ENCODE measurements at places on chromosomes 3 and 15. TPM values are rescaled to one million over a fixed set of nuclear protein-coding genes. Genes with fewer than 3 reads are reported as not detected.

The ZNF80 gene
- not detected for total RNA-seq

DNA sequence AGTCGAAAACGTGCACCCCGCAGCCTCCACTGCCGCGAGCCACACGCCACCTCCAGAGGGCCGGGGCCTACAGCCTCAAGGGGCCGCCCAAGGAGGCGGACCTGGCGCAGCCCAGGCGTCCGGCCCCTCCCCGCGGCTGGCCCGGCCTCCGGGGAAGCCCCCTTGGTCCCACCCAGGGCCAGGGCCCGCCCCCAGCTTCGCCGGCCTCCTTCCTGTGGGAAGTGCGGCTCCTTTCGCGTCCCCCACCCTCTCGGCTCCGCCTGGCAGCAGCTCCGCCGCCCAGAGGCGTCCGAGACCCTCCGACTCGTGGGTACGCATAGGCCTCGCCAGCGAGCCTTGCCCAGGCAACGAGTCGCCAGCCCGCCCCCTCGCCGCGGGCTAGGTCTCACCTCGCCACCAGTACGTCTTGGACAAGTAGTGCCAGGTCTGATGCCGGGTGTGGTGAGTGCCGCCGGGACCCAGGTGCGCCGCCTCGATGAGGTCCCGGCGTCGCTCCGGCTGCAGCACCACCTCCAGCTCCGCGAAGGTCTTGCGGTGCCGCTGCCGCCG lies 642 bp downstream of the ZBTB11 start:
- DNase-seq: peak; percentile 82

DNA sequence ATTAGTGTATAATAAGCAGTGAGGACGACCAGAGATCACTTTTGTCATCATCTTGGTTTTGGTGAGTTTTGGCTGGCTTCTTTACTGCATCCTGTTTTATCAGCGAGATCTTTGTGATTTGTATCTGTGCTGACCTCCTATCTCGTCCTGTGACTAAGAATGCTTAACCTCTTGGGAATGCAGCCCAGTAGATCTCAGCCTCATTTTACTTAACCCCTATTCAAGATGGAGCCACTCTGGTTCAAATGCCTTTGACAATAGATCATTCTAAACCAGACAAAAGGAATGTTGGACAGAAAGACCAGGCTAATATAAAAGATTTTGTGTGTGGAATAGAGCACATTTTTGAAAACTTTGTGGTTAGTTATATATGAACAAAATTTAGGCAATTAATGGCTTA lies 618.5 kb upstream of the BCHE start:
- no peak for DNase-seq

DNA sequence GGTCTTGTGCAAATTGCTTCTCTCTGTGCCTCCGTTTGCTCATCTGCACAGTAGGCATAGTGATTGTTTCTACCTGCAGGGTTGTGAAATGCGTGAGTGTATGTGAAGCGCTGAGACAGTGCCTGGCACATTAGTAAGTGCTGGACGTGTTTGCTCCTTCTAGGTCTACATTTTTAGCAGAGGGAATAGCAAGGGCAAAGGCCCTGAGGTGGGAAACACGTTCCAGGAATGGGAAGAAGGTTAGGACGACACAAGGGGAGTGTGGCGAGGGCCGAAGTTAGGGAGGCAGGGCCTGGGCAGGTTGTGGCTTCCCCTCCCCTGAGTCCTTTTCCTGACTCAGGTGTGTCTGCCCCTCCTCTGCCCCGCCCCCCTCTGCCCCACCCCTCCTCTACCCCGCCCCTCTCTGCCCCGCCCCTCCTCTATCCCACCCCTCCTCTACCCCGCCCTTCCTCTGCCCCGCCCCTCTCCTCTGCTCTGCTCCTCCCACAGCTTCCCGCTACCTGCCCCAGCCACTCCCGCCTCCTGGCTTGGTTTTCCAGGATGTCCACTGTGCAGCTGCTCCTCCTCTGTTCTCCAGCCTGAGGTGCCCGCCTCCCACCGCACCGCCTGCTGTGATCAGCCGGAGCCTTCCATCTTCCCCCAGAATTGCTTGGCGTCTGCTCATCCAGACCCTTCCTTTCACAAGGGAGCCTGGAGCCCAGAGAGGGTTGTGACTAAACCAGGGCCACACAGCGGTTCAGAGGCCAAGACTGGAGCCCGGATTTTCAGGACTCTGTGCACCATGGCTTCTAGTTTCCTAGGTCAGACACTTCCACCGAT lies 31.1 kb upstream of the SMAD6 start:
- no peak for DNase-seq

DNA sequence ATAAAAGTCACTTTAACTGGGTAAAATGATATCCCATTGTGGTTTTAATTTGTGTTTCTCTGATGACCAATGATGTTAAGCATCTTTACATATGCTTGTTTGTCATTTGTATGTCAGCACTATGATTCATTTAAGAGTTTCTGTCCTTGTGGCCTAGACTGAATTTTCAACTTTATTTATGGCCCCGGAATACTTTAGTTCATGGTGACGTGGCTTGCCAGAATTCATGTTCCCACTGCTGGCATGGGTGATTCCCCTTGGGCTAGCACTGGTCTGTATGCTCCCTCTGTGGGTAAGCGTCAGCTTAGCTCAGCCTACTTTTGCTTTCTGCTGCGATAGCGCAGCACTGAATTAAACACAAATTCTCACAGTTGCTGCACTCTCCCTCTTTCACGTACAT lies 436.3 kb upstream of the SGO1 start:
- DNase-seq: no peak

The GFM1 gene
- total RNA-seq: 60.4 TPM

- DNase-seq: no peak
Observed at GRCh38 chr15:65804252-65804931, 12.3 kb upstream of the DENND4A start.

DNA sequence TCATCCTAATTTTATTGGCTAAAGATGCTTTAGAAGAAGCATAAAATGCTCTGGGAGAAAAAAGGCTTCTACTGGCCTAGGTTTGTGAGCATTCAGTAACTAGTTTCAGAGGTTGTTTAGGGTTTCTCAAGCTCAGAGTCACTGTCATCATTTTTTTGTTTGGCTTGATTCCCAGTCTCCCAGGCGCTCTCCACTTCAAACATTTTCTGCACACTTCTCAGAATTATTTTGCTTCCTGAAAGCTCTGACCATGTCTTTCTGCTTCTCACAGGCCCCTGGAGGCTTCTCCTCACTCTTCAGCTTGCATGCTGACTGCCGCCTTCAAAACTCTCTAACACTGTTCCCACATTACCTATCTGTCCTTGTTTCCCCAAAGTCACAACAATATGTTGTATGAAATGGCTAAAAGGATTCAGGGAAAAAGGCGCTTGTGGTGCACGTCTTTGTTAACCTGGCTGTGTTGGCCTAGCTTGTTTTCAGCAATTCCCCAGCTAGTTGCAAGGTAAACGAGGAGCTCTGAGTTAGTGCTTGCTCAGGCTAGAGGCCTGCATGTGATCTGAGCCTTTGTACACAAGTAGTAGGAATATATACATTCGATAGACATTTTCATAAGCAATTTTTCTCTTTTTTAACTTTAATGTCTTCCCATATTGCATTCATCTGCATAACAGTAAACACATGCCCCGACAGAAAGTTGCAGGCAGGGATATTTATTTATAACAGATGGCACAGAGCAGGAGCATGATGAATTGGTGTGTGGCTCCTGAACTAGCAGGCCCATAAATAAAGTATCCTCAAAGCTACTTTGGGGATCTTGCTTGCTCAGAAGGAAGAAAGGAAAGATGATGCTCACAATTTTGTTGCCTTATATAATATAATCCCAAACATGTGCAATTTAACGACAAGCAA lies 129.2 kb upstream of the DPH6 start:
- no peak for DNase-seq

GRCh38 chr3:141797819-141798447 lies 34.7 kb downstream of the GRK7 start:
- no peak for DNase-seq

- DNase-seq: no peak
Observed at GRCh38 chr3:74057169-74057568, 432.4 kb upstream of the PDZRN3 start.

GRCh38 chr3:129224984-129225393 lies 24.4 kb upstream of the COPG1 start:
- peak; percentile 54 for DNase-seq

DNA sequence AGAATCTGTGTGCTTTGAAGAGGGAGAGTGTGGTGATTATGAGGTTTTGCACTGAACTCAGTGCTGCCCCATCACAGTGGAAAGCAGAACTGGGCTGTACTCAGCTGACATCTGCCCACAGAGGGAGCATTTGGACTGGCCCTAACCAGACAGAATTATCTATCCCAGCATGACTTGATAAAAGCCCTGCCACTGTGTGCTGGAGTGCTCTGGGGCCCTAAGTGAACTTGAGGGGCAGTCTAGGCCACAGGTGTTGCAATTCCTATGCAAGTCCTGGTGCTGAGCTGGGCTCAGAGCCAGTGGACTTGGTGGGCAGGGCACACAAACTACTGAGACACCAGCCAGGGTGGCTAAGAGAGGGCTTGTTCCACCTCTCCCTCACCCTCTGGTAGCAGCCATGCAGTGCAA lies 269.2 kb upstream of the CTNNB1 start:
- no peak for DNase-seq
